ENCODE measurements at places on chromosomes 16 and 17. TPM values are rescaled to one million over a fixed set of nuclear protein-coding genes. Genes with fewer than 3 reads are reported as not detected.

The TEKT1 gene
- 0.37 TPM for total RNA-seq

- DNase-seq = no peak
Measured at GRCh38 chr17:65102788-65103187, 34.4 kb upstream of the RGS9 start.

The TP53TG3 gene
- total RNA-seq = not detected

DNA sequence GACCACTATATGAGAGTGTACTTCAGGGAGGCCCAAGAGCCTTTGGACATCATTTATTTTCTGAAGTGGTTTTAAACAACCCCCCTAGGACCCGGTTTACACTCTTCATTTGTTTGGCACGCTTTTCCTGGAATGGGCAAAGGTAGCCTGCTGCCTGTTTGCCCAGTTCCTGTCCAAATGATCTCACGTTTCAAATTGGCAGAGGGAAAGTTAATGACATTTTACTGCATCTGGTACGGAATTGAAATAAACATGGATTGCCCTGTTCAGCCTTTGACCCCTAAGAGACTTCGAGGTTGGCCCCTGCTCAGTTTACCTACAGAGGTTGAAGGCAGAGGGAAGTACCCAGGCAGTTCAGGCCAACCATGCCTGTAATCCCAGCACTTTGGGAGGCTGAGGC, 5.8 kb upstream of the RPRML start:
- DNase-seq = no peak

- DNase-seq = no peak
Measured at GRCh38 chr16:80569440-80570105, 28.8 kb downstream of the DYNLRB2 start.

GRCh38 chr16:50917950-50918703, 176.2 kb downstream of the CYLD start:
- DNase-seq = no peak

- no peak for DNase-seq
Measured at GRCh38 chr17:72984145-72984925, 108.2 kb downstream of the SLC39A11 start.

GRCh38 chr16:52182840-52183239, 364.1 kb downstream of the TOX3 start:
- no peak for DNase-seq

GRCh38 chr17:80283116-80283852, 22.6 kb downstream of the RNF213 start:
- DNase-seq = no peak

DNA sequence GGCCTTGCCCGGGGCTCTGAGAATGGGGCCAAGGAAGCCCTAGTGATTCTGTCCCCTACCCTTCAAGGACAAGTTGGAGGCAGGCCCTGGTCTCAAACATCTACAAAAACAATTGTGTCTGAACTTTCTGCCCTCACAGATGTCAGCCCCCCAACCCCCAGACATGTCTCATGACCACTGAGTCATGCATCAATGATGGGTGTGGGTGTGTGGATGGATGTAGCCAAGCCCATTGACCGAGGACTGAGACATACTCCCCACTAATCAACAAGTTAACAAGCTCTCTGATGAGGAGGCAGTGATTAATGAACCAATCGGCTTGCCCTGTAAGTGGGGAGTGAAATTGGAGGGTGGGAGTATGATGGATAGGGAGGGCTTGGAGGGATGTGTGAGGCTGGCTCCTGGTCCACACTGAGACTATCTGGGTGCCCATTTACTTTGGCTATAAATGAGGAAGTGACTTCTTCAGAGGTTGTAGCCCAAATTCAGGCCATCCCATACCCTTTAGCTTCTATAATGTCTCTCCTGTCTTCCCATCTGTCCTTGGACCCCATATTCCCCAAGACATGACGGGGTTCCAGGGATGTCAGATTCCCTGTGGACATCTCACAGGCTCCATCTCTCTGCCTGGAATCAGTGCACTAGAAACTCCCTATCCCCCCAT, 97.1 kb upstream of the TMEM97 start:
- DNase-seq = no peak

DNA sequence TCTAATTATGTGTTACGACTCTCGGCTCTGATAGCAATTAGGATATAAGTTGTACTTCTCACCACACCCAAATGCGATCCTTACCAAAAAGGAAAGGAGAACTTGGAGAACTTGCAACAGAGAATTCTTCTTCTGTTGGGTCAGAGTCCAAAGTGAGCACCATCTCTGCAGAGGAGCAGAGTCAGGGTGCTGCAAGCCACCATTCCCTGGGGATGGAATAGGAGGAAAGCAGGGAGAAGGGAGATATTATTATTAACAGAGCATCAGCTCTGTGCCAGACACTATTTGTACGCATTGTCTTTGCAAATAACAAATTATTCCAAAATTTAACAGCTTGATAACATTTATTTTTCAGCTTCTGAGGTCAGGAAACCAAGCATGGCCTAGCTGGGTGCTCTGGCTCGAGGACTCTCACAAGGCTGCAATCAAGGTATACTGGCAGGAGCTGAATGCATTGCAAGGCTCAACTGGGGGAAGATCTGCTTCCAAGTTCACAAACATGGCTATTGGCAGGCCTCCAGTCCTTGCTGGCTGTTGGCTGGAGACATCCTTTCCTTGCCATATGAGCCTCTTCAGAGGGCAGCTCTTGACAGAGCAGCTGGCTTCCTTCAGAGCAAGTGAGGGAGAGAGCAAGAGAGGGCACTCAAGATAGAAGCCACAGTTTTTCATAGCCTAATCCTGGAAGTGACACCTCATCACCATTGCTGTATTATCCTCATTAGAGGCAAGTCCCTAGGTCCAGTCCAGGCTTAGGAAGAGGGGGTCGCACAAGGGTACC, 296.2 kb upstream of the CDH5 start:
- no peak for DNase-seq

- DNase-seq = no peak
Measured at GRCh38 chr16:86142801-86143236, 243.9 kb downstream of the IRF8 start.

The DNAH3 gene
- 0.57 TPM for total RNA-seq

- DNase-seq = no peak
Measured at GRCh38 chr17:16820161-16820877, 130.3 kb downstream of the CCDC144A start.

- DNase-seq = no peak
Measured at GRCh38 chr17:66260688-66261087, 31.5 kb upstream of the APOH start.

GRCh38 chr16:25395528-25395927, 137.9 kb upstream of the ZKSCAN2 start:
- DNase-seq = peak; percentile 13

- DNase-seq = no peak
Measured at GRCh38 chr16:69314534-69314933, 3.4 kb downstream of the VPS4A start.

The MPP2 gene
- total RNA-seq = 31.4 TPM

Measured in WTC11 (cell line).